ENCODE measurements at places on chromosomes 6 and 20.
A peak's percentile ranks its signal among the peaks of the same experiment; 100 is the strongest.

- DNase-seq = no peak
These were observed 36.0 kb upstream of the AKIRIN2 start for GRCh38 chr6:87738000-87738399.

GRCh38 chr20:45639687-45640086, 8.6 kb upstream of the WFDC9 start:
- DNase-seq = no peak

DNA sequence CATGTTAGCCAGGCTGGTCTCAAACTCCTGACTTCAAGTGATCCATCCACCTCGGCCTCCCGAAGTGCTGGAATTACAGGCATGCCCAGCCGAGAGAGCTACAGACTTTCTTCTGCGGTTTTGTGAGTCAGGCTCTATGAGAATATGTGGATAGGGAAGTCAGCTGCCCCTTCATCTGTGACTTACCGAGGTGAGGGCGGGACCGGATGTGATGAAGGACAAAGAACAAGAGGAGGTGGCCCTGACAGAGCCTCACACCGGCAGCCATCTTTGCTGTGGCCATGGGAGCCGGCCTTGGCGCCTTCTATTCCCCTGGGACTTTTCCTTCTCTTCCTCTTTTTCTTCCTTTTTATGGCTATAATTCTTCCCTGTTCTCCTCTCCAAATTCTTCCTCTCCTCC, 67.0 kb downstream of the IYD start:
- no peak for DNase-seq

DNA sequence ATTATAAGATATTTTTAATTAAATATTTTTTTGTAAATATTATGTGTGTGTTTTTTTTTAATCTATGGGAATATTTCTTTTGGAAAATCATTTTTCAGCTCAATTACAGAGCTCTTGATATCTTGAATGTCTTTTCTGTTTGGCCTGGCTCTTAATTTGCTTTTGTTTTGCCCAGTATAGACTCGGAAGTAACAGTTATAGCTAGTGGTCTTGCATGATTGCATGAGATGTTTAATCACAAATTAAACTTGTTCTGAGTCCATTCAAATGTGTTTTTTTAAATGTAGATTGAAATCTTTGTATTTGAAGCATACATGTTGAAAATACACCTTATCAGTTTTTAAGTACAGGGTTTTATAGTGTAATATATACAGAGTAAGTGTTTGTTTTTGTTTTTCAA, 2.6 kb downstream of the ID4 start:
- no peak for DNase-seq

- no peak for DNase-seq
These were observed 198.9 kb downstream of the MTFR2 start for GRCh38 chr6:136051140-136051775.

DNA sequence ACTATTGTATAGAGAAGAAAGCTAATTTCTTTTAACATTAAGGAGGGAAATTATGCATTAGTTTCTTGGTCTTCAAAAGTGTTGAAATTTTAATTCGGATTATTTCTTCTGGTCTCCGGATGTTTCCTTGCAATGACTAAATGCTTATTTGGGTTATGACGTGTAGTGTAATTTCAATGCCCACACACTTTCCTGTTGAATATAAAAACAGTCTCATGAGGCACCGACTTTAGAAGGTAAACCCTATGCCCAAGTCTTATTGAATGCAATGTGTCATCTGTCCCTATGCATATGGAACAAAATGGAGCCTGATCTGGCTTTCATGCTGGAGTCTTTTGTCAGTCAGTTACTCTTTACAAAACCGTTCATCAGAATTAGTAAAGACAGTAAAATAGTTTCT, 17.7 kb downstream of the GJA1 start:
- DNase-seq = no peak

GRCh38 chr6:35024551-35025054, 116.5 kb downstream of the TCP11 start:
- DNase-seq = peak; percentile 81

- no peak for DNase-seq
These were observed 2.1 kb downstream of the UBE2J1 start for GRCh38 chr6:89350281-89350966.

GRCh38 chr6:102641426-102641825, 1247.9 kb downstream of the GRIK2 start:
- DNase-seq = no peak

DNA sequence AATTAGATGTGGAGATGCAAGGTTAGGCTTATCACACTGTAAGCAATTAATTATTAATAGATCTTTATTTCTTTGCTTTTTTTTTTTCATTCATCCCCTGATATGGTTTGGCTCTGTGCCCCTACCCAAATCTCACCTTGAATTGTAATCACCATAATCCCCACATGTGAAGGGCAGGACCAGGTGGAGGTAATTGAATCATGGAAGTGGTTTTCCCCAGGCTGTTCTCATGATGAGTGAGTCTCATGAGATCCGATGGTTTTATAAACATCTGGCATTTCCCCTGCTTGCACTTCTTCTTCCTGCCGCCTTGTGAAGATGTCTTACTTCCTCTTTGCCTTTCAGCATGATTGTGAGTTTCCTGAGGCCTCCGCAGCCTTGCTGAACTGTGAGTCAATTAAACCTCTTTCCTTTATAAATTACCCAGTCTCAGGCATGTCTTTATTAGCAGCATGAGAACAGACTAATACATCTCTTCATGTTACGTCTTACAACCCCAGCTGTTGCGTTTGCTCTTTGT, 333.8 kb downstream of the CDH26 start:
- DNase-seq = no peak

DNA sequence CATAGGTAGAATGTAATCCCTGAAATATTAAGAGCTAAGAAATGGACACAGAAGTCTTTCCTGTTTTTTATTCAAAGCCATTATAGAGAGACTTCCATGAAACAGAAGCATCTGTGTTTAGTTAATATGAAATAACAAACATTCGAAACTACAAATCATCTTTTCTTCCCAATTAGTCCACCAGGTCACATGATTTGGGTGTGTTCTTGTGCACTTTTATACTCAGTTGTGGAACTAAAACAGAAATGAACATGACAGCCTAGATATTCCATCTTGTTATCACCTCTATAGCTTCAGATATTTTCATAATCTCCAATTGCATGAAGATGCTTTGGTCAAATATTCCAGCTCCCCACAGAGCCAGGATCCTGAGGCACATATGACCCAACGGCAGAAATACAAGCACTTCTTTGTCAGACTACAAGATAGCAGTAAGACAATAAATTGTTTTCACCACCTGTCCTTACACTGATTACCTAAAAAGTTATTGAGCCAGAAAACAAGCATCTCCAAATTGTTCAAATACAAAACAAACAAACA, 116.8 kb upstream of the BEND6 start:
- DNase-seq = no peak

- DNase-seq = no peak
These were observed 109.7 kb downstream of the BFSP1 start for GRCh38 chr20:17421493-17421892.

- DNase-seq = no peak
These were observed 6.0 kb downstream of the SUMO4 start for GRCh38 chr6:149405823-149406765.

GRCh38 chr6:34917626-34918285, 28.7 kb downstream of the ANKS1A start:
- no peak for DNase-seq

GRCh38 chr20:21529863-21530262, 16.0 kb upstream of the NKX2-2 start:
- peak; percentile 73 for DNase-seq

GRCh38 chr20:24698706-24699206, 229.3 kb downstream of the SYNDIG1 start:
- DNase-seq = no peak

- peak; percentile 23 for DNase-seq
These were observed 48.7 kb upstream of the SRSF6 start for GRCh38 chr20:43408848-43409576.

DNA sequence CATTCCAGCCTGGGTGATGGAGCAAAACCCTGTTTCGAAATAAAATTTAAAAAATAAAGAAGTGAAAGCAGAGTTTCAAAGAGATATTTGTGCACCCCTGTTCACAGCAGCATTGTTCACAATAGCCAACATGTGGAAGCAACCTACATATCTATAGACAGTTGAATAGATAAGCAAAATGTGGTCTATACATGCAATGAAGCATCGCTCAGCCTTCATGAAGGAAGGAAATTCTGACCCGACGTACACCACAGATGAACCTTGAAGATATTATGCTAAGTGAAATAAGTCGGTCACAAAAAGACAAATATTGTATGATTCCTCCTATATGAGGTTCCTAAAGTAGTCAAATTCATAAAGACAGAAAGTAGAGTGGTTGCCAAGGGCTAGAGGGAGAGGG, 6.5 kb upstream of the NCOA6 start:
- no peak for DNase-seq

DNA sequence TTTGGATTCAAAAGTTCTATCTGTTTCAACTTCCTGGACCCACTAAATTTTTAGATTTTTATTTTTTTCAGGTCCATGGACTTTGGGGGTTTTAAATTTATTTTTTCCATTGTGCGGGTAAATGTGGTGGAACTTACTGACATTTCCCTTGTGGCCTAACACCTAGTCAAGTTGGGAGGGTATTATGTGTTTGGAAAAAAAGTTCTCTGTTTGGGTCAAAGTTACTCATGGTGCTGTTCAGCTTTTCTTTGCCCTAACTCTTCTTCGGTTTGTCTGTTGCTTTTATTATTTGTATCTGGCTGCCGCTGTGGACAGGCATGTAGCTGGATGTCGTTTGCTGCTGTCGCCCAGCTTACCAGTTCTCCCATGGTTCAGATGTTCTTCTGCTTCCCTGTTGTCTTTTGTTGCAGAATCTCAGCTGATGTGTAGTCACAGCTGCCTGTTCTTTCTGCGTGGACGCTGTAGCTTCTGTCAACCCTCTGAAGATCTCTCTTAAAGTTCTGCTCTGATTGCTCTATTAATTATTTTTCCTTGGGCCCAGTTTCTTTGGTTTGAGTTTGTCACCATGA, 7.9 kb downstream of the IGF2R start:
- no peak for DNase-seq

DNA sequence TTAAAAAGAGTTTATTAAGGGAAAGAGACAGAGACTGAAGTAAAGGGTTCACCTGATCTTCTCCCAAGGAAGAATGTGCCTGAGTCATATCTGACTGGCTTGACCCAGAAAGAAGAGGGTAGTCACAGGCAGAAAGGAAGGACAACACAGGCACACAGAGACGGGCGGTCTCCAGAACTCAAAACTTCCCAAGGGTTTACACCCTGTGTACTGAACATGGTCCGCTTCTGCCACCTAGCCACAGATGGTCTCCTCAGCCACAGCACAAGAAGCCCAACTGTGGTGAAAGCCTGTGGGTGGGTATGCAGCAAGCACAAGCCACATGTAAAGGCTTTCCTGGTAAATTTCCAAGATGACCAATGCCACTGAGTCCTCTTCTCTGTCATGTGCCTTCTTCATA, 17.2 kb downstream of the UNC5CL start:
- no peak for DNase-seq

DNA sequence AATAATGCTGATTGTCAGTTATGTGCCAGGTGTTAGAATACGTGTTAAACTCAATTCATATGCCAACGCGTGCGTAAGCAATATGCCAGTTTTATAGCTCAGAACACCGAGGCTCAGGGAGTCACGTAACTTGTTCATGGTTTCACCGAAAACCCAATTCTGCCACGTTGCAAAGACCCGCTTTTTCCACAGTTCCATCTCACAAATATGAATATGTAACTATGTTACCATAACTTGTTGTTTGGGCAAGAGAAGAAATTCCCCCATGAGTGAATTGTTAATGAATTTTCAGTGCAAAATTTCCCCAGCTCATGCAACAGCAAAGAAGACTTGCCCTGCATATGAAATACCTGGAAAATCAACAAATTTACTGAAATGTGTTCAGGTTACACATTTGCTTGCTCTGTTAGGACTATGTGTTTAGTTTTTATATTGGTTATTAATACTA, 30.1 kb downstream of the SF3B5 start:
- peak; percentile 32 for DNase-seq

GRCh38 chr6:142260748-142261147, 41.1 kb upstream of the ADGRG6 start:
- DNase-seq = no peak

- no peak for DNase-seq
These were observed 79.3 kb downstream of the SLC22A3 start for GRCh38 chr6:160427312-160428068.

DNA sequence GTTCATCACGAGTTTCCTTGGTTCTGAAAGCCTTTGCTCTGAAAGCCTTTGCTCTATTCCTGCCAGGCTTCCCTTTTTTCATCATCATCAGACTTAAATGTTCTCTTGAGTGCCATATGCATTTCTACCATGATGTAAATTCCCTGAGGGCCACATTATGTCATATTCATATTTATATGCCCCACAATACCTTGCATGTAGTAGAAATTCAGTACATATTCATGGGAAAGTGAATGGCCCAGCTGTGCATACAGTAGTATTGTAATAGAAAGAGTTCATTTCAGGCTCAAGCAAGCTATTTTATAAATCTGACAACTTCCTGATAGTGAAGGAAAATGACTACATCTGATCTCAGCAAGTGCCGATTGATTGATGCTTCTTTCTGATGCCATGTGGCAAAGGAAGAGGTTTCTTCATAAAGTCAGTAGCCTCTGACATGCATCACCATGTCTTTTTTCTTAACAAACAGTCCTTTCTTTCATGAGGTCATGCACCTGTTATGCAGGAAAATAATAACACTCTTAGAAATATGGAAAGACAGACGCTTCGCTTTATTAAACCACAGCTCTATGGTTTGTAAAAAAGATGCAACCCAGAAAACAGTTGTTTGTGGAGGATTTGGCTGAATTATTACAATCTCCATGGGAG, 308.7 kb downstream of the SAMD5 start:
- DNase-seq = no peak

DNA sequence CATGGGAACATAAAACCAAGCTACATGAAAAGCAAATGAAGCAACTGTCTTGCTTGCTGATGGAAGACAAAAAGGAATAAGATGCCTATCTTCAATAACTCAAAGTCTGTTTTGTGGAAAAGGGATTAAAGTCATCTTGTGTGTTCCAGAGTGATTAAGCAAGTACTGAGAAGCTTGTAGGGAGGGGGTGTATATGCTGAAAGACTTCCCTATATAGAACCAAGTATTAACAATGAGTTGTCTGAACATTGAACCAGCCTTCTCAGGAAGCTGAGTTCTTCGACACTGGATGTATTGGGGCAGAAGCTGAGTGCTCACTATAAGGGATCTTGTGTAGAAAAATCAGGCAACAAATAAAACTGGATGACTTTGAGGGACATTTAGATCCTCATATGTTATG, 451.8 kb downstream of the CD83 start:
- no peak for DNase-seq

- DNase-seq = no peak
These were observed 118.1 kb downstream of the CEBPB start for GRCh38 chr20:50308513-50309279.

DNA sequence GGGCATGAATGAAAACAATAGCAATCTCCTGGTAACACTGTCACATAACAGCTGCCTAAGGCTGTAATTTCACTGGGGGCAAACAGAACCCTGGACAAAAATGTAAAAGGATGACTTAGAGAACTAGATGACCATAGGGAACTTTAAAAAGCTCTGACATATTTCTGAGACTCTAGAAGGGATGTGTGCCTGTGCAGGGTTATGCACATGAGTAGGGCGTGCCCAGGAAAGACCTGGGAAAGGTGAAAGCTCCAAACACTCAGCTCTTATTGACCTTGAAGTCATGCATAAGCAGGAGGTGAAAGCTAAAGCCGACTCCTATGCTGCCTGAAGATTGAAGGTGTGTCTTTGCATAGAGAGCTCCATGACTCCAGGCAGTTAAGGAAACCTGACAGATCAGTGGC, 118.4 kb upstream of the BTBD3 start:
- no peak for DNase-seq

GRCh38 chr20:10591946-10592521, 81.8 kb downstream of the JAG1 start:
- no peak for DNase-seq

GRCh38 chr20:16314320-16314719, 258.9 kb downstream of the KIF16B start:
- no peak for DNase-seq
